ENCODE measurements at places on chromosomes 12 and 14.
A peak's percentile ranks its signal among the peaks of the same experiment; 100 is the strongest.

DNA sequence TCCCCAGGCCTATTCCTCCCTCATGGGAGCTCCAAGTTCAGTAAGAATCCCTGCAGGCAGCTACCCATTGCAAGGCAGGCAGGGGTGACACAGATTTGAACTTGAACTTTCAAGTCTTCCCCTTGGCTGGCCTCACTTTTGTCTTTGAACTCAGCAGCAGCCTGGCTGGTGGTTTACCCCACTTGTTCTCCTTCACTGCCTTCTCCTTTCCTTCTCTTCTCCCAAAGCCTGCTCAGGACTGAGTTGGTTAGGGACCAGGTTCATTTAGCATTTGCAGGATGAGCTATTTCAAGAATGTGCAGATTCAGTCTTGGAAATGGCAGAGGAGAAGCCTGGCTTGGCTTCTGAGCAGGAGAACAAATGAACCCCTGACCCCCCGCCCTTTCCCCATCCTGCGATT, 67.7 kb upstream of the TBX3 start:
- no peak for DNase-seq

GRCh38 chr12:97293541-97293940, 169.1 kb upstream of the RMST start:
- DNase-seq, result no peak

DNA sequence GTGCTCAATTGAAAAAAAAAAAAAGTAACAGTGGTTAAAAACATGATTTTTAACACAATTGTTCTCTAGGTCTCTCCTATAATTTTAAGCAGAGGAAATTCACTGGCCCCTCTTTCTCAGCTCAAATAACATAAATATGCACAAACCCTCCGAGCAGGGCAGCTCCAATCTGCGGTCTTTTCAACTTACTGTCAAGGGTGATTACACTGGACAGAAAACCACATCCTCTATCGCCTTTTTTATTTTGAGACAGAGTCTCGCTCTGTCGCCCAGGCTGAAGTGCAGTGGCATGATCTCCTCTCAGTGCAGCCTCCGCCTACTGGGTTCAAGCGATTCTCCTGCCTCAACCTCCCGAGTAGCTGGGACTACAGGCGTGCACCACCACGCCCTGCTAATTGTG, 16.5 kb upstream of the GABARAPL1 start:
- no peak for DNase-seq

DNA sequence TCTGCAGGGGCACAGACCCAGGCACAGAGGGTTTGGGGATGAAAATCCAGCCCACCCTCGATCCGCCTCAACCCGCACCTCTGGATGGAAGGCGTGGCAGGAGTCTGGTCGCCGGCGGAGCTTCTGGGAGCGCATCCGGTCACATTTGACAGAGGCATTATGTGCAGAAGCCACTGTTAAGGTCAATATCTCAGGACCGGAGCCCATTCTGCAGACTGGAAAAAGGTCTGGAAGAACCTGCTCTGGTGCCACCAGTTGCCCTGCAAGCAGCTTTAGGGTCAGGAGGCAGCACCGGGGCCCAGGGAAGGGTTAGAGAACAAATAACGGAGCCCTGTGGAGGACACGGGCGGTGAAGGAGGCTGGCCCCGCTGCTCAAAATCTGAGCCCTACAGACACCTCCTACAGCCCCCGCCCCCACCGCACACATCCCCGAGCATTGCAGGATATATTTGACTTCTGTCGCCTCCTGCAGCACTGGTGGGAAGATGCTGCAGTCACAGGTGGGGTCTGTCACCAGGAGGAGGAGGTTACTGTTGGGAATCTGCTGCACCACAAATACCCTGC, 25.1 kb upstream of the LRTM2 start:
- no peak for DNase-seq

DNA sequence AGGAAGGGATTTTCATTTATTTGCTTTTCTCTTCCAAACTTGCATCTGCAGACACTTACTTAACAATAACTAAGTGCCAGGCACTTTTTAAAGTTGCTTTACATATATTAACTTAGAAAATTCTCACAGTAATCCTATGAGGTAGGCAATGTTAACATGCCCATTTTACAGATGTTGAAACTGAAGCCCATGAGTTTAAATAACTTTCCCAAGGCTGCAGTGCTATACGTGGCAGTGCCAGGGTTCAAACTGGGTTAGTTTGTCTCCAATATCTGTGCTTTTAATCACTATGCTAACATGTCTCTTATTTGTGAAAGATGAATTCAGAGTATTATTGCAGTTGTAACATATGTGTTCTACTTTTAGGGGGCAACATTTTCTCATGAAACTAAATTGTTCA, 29.9 kb downstream of the PUS7L start:
- no peak for DNase-seq

- peak; percentile 97 for DNase-seq
Measured at GRCh38 chr12:50504798-50505674, at the start of gene DIP2B. Gene DIP2B, plus strand, starts transcription at chr12:50504985. Its CDS starts 156 bp downstream, at chr12:50505141.

DNA sequence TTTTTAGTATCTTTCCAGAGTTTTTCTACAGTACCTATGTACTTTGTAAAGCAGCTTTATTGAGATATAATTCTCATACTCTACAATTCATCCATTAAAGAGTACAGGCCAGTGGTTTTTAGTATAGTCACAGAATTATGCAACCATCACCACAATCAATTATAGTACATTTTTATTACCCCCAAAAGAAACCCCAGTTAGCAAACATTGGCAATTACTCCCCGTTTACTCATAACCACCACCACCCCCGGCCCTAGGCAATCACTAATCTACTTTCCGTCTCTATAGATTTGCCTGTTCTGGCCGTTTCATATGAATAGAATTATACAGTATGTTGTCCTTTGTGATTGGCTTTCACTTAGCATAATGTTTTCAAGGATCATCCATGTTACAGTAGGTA, 119.8 kb downstream of the KICS2 start:
- DNase-seq, result no peak

- DNase-seq, result peak; percentile 48
Measured at GRCh38 chr12:46209914-46210872, 58.6 kb downstream of the SLC38A1 start.

- no peak for DNase-seq
Measured at GRCh38 chr14:72305561-72305960, 373.3 kb downstream of the RGS6 start.

- DNase-seq, result no peak
Measured at GRCh38 chr12:64946132-64946829, 121.8 kb downstream of the TBC1D30 start.

DNA sequence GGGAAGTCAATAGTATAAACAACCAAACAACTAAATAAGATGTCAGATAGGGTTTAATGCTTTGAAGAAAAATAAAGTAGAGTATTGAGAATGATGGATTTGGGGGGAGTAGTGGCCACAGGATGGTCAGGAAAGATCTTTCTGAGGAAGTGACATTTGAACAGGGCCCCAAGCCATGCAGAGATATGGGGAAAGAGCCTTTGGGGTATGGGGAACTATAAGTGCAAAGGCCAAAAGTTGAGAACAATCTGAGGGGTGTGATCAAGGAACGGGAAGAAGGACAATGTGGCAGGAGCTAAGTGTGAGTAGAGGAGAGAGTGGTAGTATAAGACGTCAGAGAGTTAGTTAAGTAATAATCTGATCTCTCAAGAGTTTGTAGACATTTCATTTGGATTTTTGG, 1.3 kb downstream of the MRPS35 start:
- DNase-seq, result no peak

GRCh38 chr12:25652371-25652770, 99.3 kb upstream of the LMNTD1 start:
- DNase-seq, result no peak

GRCh38 chr14:57038689-57039088, 228.4 kb upstream of the OTX2 start:
- no peak for DNase-seq

- DNase-seq, result no peak
Measured at GRCh38 chr12:77847680-77848431, 17.2 kb downstream of the NAV3 start.

- no peak for DNase-seq
Measured at GRCh38 chr14:20798932-20799331, 3.7 kb downstream of the RNASE1 start.

- DNase-seq, result no peak
Measured at GRCh38 chr12:89206390-89206789, 145.9 kb downstream of the DUSP6 start.

- no peak for DNase-seq
Measured at GRCh38 chr12:93639406-93639805, 37.8 kb upstream of the CRADD start.

DNA sequence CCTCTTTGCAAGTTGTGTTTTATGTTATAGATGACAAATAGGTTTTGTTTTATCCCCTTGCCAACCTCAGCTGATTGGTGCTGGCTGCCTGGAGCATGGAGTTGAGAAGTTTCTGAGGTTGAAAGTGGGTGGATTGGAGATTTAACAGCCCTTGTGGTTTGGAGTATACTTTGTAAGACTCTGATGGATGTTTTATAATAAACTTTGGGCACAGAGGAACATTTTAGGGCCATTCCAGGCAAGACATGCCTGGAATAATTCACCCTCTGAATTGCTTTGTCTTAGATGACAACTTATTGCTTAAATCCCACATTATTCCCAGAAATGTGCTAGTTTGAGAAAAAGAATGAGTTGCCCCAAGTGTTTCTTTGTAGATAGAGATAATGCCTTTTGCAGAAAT, 158.9 kb downstream of the SLC5A8 start:
- DNase-seq, result no peak

DNA sequence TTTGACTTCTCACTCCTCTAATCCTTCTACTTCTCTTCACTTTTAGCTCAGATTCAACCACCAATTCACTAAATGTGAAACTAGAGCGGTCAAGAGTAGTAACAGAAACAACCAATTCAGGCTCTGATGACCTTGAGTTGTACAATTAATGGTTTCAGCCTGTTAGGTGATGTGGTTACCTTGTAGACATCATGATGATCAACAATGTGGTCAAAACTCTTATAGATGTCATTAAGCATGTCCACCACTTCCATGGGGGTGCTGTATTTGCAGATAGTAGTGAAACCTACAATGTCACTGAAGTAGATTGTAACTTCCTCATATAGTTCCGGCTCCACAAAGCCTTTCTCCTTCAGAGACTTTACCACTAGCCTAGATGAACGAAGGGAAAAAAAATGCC, 54.1 kb upstream of the PLBD1 start:
- no peak for DNase-seq

DNA sequence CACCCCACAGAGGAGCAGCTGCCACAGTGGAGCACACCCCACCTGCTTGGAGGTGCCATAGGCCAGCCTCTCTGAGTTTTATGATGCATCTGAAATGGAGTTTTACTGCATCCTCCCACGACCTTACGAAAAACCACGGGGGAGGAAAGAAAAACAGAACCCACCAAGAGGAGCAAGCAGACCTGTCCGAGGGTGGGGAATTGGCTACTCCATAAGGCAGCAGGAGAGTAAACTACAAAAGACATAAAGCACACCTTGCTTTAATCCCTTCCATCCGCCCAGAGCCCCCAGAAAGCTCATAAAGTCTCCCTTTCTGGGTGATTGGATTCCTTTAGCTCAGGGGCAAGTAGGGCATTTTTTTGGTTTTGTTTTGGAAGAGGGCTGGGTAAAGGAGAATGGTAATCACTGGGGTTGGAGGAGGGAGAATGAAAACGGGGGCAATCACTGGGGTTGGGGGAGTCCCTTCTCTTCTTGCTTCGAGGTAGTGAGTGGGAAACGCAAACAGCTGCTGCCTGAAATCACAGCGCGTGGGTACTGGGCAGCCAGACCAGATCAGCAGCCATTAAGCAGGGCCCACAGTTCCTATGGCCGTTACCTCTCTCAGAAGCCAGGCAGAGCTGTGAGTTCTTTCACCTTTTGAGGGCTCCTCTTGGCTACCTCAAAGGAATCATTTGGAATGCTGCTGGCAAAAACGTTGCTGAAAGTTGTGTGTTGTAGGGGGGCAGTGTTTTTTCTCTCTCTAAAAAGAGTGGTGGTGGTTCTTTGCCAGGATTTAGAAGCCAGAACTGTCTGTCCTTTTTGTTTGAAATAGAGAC, 433.6 kb downstream of the ZFP36L1 start:
- no peak for DNase-seq

- no peak for DNase-seq
Measured at GRCh38 chr14:37272569-37272968, 74.8 kb downstream of the MIPOL1 start.

DNA sequence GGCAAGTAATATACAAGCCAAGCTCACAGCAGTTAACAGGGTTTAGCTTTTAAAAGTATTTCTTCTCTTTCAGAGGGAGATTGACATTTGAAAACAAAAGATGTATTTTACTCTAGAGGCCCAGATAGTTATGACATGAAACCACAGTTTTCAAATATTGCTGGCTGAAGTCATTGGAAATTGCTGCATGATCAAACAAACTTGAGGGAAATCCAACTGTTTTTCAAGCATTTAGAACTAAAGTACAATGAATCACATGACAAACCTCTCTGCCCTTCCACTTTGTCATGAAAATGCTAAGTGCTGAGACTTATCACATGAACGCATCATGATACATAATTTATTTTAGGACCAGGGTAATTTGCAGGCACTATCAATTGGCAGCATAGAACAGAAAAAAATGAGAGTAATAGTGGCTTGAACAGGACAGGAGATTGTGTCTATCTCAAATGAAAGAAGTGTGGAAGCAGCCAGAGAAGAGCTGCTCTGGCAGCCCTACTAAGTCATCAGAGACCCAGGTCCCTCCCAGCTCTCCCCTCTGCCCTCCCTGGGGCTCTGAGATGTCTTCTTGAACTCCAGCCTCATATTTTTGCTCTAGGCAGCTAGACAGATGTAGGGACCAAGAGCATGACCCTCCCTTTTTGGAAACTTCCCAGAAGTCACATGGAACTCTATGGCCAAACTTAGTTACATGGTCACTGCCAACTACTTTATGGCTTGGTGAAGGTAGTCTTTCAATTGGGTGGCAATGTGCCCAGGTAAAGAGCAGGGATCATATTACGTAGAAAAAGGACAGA, 90.1 kb upstream of the PELI2 start:
- no peak for DNase-seq

- DNase-seq, result no peak
Measured at GRCh38 chr12:130880411-130880885, 8.6 kb downstream of the RAN start.

- peak; percentile 51 for DNase-seq
Measured at GRCh38 chr12:49388682-49389386, 21.6 kb downstream of the SPATS2 start.

DNA sequence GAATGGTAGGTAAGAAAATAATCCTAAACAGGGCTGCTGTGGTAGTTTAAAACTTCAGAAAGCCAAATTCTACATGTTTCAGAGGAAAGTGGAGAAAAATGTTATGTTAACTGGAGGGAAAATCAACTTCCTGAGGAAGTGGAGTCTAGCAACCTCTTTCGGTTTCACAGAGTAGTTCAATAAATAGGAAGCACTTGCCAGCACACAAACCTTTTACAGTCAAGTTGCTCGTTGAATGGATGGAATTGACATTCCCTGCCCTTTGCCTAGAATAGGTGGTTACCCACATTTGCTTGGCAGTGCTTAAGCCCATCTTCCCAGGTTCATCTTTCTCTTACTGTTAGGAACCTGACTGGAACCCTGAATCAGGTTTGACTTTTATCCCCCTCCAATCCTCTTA, 15.9 kb downstream of the ANKRD13A start:
- no peak for DNase-seq

DNA sequence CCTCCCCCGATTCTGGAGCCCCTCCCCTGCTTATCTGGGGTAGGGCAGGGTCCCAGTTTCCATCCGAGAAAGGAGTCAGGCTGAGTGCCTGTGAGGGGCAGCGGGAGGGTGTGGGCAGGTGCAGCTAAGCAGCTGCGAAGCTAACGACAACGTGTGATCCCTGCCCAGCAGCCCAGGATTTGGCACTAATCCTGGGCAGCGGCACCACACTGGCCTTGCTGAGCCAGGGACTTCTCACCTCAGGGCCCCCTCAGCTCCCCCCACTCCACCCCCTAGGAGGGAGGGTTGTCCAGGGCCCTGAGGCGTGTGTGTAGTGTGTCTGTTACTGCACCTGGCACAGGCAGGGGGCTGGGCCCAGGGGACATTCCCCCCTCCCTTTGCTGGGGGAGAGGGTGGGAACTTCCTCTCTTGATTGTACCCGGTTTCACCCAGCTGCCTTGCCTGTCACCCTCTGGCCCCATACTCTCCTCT, 1.8 kb downstream of the SMIM41 start:
- DNase-seq, result no peak
